ENCODE measurements at places on chromosomes 2 and 18.
A peak's percentile ranks its signal among the peaks of the same experiment; 100 is the strongest.

- DNase-seq: peak; percentile 67
Measured at GRCh38 chr2:172098650-172099471, 3.8 kb downstream of the DLX2 start.

- DNase-seq: no peak
Measured at GRCh38 chr2:60558536-60558935, 5.1 kb upstream of the BCL11A start.

DNA sequence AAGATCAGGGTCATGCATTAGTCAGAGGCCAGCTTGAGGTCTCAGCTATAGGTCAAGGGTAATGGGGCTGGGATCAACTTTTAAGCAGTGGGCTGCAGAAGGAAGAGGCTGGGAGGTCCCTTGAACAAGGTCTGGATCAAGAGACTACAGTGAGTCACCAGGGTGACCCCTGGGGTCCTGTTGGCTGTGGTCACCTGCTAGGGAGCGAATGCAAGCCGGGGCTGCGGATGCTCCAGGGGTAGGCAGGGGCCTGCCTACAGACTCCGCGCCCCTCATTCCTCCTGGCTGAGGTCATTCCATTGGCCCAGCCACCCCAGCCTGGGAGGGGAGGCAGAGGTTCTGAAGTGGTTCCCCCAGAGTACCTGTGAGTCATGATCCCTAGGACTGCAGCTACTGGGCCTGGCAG is 110.4 kb downstream of the CYP26B1 start:
- no peak for DNase-seq

DNA sequence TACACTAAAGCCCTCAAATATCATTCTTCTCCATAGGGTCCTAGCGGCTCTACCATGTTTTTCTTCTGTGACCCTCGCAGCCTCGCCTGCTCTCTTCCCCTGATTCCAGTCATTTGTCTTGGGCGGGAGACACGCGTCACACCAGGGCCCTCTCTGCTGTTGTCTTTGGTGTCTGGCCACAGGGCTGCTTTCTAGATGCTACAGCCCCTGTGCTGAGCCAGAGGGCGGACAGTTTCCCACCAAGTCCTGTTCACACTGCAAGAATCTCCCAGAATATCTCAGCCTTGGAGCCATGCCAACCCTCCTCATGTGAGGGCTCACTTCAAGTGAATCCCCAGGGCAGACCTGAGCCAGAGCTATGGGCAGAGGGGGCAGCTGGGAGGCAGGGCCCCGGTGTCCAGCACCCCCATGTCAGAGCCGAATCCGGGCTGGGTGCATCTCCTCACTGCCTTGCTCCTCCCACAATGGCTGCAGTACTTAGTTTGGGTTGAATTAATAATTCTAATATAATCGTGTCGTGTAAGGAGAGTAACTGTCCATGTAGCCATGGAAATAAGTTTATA is 42.1 kb downstream of the DIPK1C start:
- peak; percentile 35 for DNase-seq

DNA sequence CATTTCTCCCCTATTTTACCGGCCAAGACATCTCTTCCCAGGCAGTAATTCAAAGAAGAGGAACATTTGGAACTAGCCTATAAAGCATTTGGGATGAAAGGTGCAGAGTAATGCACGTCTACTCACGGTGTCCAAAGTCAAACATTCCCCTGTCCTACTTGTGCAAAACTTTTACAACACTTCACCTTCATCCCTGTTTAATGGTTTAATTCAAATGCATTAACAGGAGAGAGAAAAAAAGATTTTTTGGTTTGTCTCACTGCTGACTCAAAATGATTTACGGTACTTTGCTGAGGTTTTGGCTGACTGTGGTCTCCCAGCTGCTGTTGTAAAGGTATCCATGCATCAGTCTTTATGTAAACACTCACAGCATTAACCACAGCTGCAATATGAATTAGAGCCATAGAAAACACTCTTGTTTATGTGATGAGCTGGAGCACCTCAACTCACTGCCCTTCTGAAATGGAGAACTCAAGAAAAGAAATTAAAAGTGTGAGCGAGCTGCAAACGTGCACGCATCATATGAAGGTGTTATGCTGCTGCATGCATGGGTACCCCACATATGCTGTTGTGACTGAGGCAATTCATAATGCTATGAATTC is 220.5 kb downstream of the PIEZO2 start:
- DNase-seq: no peak

DNA sequence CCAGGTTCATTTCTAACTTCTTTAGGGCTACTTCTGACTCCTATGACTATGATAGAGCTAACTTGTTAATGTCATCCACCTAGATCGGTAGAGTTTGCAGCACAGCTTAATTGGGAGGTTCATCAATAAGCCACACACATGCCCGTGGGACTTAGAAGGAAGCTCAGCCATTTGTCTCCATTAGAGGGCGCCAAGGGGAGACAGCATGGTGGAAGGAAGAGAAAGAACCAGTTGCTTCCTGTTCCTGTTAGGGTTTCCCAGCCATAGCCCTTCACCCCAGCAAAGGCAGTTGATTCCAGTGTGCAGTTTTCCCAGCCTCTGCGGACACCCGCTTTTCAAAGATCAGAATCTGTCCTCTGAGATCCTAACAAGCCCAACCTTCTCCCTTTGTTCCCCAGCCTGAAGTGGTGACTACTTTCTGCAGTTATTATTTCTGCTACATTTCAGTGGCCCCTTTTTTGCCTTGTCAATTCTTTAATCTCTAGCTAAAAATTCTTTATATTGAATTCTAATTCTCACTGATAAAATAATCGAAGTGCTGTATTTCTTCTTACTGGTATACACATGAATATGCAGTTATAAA is 30.3 kb downstream of the MAIP1 start:
- DNase-seq: no peak

DNA sequence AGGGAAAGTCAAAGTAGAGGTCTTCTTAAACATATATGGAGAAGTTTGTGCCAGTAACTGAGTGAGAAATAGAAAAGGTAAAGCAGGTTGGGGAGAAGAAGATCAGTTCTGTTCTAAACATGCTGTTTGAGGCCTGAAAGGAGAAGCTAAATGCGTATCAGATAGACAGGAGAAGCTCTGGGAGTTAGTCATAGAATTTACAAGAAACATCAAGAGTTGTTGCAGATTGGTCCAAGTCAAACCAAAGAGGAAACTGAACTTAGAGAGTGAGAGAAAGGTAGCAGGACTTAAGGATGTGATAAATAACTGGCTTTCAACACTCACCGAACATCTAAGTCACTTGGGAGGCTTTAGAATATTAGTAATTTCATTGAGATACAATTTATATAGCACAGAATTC is 29.2 kb upstream of the CERS6 start:
- no peak for DNase-seq

DNA sequence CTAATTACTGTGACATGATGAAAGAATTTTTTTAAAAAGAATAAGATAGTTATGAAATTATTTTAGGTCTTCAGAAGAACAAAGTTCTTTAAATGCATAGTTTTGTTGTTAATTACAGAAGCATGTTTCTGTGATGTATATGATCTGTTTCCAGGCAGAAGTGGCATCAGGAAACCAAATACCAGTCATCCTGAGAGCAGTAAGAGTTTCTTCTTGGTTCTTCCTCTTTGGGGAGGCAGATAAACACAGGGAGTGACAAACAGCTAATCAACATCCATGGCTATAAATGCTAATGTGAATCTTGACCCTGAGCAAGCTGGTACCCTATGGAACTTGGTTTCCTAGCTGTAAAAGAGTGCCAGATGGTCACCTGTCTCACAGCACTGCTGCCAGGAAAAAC is 29.2 kb downstream of the WIPF1 start:
- DNase-seq: no peak
